ENCODE measurements at places on chromosomes 1 and 21.

- DNase-seq: no peak
These were observed 8.3 kb downstream of the SHISA4 start for GRCh38 chr1:201896951-201897391.

DNA sequence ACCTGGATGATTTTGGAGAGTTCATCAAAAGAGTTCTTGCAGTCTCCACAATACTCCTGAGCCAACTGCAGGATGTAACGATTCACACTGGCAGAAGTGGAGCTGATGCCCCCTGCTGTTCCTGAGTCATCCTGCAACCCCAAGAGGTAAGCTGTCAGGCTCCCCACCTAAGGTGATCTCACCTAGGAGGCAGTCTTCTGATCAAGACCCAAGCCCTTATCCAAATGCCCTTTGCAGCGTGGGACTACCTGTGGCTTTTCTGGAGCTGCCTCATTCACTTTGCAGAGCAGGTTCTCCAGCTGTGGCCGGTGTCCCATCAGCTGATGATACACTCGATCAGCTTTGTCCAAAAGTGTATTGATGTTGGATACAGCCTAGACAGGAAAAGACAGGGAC, 96.4 kb downstream of the UBR4 start:
- no peak for DNase-seq

GRCh38 chr1:180623579-180624347, 8.1 kb upstream of the XPR1 start:
- no peak for DNase-seq

DNA sequence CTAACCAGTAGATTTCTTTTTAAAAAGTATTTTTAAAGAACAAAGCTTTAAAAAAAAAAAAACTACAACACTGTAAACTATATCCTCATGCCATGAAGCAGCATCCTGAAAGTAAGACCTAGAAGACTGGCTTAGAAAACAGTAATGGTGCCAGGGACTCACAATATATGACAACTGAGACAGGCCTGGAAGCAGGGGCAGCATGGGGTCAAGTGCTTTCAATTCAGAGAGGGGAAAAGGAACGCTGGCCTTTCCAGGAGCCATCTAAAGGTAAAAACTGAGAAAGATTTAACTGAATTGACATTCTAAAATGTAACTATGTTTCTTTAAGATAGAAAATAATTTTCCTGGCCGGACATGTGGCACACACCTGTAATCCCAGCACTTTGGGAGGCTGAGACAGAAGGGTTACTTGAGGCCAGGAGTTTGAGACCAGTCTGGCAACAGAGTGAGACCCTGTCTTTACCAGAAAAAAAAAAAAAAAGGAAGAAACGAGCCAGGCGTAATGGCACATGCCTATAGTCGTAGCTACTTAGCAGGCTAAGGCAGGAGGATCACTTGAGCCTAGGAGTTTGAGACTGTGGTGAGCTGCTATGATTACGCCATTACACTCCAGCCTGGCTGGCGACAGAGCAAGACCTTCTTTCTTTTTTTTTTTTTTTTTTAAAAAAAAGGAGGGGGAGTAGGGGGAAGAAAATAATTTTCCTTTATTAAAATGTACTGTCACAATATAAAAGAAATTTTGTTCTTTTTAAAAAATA, 54.1 kb downstream of the SLC35D1 start:
- no peak for DNase-seq

GRCh38 chr1:26203642-26204318, 13.4 kb downstream of the CATSPER4 start:
- no peak for DNase-seq

GRCh38 chr21:38879912-38880576, 74.3 kb downstream of the ETS2 start:
- no peak for DNase-seq

DNA sequence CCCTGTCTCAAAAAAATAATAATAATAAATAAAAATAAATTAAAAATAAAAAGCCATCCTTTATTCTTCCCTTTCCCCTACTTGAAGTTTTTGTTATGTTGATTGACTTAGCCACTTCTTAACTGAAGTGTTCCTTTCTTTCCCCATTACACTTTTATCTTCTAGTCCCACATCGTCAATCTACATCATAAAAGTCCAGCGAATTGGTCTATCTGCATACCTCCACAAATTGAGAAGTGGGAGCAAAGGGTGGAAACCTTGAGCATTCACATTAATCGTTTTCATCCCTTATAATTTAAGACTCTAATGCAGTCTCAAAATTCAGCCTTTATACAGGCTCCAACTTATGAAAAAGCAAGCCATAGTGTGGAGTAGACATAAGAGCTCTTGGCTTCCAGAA, 6.5 kb upstream of the ZYG11A start:
- no peak for DNase-seq

- no peak for DNase-seq
These were observed 11.8 kb upstream of the ATF3 start for GRCh38 chr1:212596798-212597197.
